ENCODE measurements at places on chromosomes 6 and 20. TPM values are rescaled to one million over a fixed set of nuclear protein-coding genes. Genes with fewer than 3 reads are reported as not detected.

The METTL24 gene
- not detected for total RNA-seq

The SMIM26 gene
- total RNA-seq, result 41.4 TPM

The MYLK4 gene
- total RNA-seq, result 0.30 TPM

The CTSZ gene
- 301 TPM for total RNA-seq

The SLCO4A1 gene
- under 0.01 TPM for total RNA-seq

The BPIFA1 gene
- not detected for total RNA-seq

The MEP1A gene
- total RNA-seq, result not detected

The CCN6 gene
- not detected for total RNA-seq

The CST4 gene
- not detected for total RNA-seq

The TREML2 gene
- not detected for total RNA-seq

The HLA-DPB1 gene
- 2.4 TPM for total RNA-seq

The TUBB2B gene
- total RNA-seq, result 18.3 TPM

The CITED2 gene
- 14.6 TPM for total RNA-seq

The ZSCAN9 gene
- total RNA-seq, result 14.3 TPM

The TCF19 gene
- total RNA-seq, result 8.6 TPM

The ZNF831 gene
- total RNA-seq, result not detected

The POPDC3 gene
- 13.7 TPM for total RNA-seq

The APOM gene
- 0.89 TPM for total RNA-seq

The CLPSL2 gene
- not detected for total RNA-seq

The TMEM217 gene
- 1.2 TPM for total RNA-seq

The BHLHE23 gene
- total RNA-seq, result not detected

The MYBL2 gene
- 4.9 TPM for total RNA-seq

The HLA-DRB5 gene
- not detected for total RNA-seq

The TNXB gene
- 0.89 TPM for total RNA-seq

The EPPIN gene
- total RNA-seq, result not detected

The CDH4 gene
- 4.1 TPM for total RNA-seq

The ISM1 gene
- not detected for total RNA-seq

The TP53INP2 gene
- total RNA-seq, result 5.0 TPM

The KIFC1 gene
- total RNA-seq, result 1.2 TPM

The TRIM15 gene
- not detected for total RNA-seq

All from smooth muscle cell of the umbilical artery (primary cell).